ENCODE measurements at places on chromosomes 5 and 9.

- no peak for DNase-seq
Observed at GRCh38 chr5:33536802-33537201, 96.0 kb downstream of the TARS1 start.

DNA sequence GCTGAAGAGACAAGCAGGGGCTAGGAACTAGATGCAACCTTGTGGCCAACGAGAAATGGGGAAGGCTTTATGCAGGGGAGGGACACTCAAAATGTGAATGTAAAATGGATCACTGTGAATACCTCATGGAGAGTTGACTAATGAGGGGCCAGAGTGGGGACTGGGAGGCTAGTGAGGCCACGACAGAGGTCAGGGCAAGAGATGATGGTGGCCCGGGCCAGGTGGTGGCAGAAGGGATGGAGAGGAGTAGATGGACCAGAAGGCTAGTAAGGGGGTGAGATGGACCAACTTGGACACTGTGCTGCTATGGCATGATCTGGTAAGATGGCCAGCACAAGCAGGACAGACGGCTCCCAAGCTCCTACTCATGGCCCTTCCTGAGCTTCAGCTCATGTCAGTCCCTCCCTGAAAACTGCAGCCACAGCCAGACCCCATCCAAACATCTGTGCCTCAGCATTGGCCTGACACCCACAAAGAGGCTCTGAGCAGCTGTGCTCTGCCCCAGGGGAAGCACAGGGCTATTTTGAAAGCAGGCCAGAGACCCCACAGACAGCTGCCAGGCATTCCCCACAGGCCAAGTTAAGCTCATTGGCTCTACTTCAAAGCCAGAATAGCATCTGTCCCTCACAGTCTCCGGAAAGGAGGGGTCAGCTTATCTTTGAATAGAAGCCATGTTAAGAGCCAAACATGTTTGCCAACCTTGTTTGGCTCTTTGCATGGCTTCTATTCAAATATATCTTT lies 22.1 kb downstream of the P4HA2 start:
- peak; percentile 68 for DNase-seq

DNA sequence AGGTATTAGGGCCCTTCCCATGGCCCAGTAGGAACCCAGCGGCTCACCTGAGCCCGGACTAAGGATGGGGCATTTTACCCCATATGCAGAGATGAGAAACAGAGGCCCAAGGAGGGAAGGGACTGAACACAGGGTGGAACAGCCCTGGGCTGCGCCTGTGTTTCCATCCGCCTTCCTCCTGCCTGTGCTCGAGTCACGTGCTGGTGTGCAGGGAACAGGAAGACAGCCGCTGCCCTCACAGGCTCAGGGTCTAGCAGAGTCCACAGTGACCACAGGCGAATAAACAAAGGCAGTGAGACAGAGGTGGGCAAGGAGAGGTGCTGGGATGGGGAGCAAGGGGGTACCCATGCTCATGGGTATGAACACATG lies 129.4 kb downstream of the C9orf50 start:
- peak; percentile 65 for DNase-seq

GRCh38 chr9:5817862-5818261 lies 15.1 kb downstream of the ERMP1 start:
- peak; percentile 21 for DNase-seq

DNA sequence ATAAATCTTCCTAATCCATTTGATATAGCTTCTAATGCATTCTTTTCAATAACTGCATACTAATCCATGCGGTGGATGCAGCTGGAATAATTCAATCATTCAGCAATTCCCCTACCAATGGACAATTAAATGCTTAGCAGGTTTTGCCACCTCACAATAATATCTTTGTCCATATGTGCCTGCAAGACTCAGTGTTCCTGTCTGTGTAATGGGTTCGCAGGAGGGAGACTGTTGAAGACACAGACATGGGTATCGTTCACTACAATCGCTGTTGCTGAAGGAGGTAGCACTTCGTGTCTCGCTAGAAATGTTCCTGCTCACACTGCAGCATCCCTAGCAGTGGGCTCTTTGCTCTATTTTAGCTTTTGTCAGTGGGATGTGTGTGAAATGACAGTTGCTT lies 214.4 kb downstream of the MED10 start:
- no peak for DNase-seq

DNA sequence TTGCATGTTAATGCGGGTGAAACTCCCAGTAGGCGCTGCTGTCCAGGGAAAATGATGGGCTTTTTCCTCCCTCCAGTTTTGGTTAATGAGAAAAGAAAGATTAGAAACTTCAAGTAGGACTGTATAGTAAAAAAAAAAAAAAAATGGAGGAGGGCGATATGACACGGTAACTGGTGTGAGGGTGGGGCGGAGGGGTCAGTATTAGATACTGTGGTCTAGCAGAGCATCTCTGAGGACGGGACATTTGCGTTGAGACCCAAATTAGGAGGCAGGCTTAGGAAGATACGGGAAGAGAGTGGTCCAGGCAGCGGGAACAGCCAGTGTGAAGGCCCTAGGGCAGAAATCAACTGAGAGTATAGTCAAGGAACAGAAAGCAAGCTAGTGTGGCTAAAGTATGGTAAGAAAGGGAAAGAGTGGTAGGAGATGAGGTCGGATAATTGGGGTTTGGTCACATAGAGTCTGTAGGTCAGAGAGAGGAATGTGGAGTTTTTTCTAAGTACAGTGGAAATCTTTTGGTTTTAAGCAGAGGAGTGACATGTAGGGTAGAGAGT lies 707 bp downstream of the RMND5B start:
- DNase-seq, result no peak

DNA sequence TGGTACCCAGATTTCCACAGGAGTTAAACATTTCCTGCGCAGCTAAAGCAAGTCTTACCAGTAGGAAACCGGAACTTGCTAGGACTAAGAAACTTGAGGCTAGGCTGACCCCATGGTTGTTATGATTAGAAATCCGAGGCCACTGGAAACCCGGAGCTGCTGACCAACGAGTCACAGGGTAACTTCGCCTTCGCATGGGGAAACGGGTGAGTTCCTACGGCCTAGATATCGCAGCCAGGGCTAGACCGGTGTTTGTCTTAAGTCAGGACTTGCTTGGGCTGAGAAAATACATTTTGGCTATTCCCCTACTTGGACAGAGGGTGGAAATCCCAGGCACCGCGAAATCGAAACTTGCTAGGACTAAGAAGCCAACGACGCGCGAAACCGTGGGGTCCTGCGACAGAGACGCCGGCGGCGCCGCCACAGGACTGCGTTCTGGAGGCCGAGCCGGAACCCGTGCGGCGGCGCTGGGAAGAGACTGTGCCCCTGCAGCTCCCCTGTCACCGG lies 1.6 kb upstream of the ANXA2R start:
- no peak for DNase-seq

- DNase-seq, result no peak
Observed at GRCh38 chr5:116296335-116297072, 211.7 kb downstream of the COMMD10 start.

GRCh38 chr5:43156388-43156787 lies 35.6 kb upstream of the NIM1K start:
- no peak for DNase-seq

DNA sequence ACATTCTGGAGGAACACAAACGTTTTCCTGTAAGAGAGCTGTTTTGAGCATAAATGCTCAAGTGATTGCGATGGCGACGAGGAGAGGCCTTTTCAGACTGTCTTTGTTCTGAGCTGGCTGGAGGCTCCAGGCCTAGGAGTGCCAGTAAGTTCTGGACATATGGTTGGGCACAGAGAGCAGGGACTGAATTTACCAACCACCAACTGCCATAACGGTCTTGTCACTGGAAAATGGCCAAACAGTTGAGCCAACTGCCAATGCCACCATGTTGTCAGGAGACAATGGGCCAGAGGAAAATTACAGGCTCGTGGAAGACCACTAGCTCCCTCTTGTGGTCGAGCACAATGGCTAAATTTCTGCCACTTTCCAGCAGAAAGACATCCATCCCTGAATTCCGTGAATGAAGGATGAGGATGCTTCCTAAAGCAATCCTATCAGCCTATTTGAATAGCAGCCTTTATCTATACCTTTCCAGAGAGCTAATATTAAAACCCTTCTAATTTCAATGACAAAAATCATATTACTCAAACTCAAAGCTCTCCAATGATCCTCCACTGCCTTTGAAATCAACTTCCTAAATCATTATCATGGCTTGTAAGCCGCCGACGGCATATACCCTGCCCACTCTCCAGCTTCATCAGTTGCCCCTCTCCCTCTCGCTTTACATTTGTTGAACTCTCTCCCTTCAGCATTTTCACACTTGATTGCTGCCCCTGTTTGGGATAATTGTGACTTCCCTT lies 66.9 kb upstream of the GLIS3 start:
- DNase-seq, result peak; percentile 75

GRCh38 chr5:43429706-43430105 lies 17.5 kb upstream of the CCL28 start:
- DNase-seq, result no peak

DNA sequence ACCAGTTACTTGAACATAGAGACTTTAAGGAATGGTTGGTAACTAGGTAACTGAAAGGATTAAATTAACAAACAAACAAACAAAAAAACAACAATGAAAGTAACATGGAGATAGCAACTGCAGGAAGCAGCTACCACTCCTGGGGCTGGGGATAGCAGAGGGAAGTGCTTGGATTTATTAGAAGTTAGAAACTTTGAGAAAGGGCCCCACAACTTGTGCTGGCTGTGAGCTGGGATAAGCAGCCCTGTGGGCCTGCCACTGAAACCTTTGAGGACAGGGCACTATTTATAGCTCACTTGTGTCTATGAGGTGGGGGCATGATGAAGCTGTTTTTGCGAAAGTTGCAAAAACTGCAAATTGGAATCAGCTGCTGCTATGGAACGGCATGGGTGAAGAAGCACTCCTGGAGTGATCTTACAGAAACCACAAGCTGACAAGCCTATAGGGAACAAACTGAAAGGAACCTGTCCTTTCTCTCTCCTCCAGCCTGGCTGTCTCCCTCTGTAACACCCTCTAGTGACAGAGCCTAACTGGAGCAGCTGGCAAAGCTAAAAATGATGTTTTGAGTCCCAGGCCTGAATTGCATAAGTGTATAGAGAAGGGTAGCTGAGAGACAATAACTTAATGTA lies 91.4 kb upstream of the RANBP6 start:
- DNase-seq, result peak; percentile 5

DNA sequence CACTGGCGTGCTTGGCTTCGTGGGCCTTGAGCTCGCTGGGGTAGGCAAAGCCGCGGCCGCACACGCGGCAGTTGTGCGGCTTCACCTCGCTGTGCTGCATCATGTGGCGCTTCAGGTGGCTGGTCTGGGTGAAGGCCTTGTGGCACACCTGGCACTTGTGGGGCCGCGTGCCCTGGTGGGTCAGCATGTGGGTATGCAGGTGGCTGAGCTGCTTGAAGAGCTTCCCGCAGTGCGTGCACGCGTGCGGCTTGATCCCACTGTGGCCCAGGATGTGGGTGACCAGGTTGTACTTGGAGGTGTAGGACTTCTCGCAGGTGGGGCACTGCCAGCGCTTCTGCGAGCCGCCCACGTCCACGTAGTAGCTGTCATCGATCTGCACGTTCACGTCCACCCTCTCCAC lies 46.8 kb downstream of the ZNF366 start:
- DNase-seq, result no peak

- no peak for DNase-seq
Observed at GRCh38 chr5:82894716-82895115, 182.5 kb downstream of the TMEM167A start.

- no peak for DNase-seq
Observed at GRCh38 chr9:35686222-35687203, 3.2 kb downstream of the TPM2 start.

DNA sequence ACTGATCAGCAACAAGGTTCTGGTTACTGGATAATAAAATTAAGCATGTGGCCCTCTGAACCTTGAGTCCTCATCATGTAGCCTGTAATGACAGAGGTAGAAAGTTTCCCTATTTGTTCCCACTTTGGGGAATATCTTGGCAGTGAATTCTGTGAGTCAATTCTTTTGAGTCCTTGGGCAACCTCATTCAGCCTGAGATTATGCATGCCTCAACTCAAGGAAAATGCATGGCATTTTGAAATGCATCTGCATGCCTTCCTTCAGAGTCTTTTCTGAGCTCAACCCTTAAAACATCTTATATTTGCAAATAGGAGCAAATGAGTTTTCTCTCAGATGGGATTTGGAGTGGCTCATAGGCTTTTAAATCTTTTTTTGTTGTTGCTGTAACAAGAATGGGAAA lies 218.1 kb upstream of the CD180 start:
- DNase-seq, result no peak

- DNase-seq, result no peak
Observed at GRCh38 chr9:32004431-32005076, 379.9 kb upstream of the ACO1 start.

- no peak for DNase-seq
Observed at GRCh38 chr5:174706997-174707572, 17.3 kb upstream of the MSX2 start.

GRCh38 chr5:119220576-119221197 lies 135.1 kb upstream of the TNFAIP8 start:
- no peak for DNase-seq

DNA sequence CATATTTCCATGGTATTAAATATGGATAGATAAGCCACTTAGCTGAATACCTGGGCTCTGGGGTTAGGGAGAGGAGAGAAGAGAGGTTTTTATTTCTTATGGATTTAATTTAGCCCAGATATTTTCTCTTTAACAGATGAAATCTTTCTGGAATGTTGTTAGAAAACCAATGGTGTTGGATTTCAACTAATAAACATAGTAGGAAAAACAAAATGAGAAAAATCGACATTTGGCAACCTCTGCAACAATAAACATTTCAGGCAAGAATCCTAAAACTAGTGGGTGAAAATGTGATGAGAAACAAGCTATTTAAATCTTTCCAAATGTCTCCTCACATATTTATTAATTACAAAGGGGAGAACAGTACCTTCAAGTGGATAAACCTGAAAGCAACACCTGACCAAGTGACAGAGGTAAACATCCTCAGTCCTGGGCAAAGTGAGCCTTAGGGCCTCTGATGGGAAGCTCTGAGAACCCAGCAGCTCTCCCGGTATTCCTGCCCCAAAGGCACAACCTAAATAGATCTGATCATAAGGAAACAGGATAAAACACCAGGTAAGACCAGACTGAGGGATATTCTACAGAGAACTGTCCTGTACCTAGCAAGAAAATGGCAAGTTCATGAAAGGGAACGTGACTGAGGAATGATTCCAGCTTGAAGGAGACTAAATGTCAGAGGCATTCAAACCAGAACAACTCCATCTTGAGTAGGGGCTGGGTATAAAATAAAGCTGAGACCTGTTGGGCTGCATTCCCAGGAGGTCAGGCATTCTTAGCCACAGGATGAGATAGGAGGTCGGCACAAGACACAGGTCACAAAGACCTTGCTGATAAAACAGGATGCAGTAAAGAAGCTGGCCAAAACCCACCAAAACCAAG lies 163.7 kb downstream of the ESM1 start:
- DNase-seq, result no peak

GRCh38 chr9:123318961-123319421 lies 37.0 kb upstream of the CRB2 start:
- DNase-seq, result no peak

- DNase-seq, result no peak
Observed at GRCh38 chr9:134332266-134332665, 6.0 kb downstream of the RXRA start.

GRCh38 chr5:179836225-179837019 lies 15.7 kb downstream of the SQSTM1 start:
- DNase-seq, result no peak

GRCh38 chr5:143636931-143637528 lies 174.9 kb upstream of the HMHB1 start:
- no peak for DNase-seq
